ENCODE measurements at places on chromosomes 5 and 9.

- no peak for DNase-seq
Measured at GRCh38 chr9:103899866-103900265, 194.2 kb upstream of the SMC2 start.

DNA sequence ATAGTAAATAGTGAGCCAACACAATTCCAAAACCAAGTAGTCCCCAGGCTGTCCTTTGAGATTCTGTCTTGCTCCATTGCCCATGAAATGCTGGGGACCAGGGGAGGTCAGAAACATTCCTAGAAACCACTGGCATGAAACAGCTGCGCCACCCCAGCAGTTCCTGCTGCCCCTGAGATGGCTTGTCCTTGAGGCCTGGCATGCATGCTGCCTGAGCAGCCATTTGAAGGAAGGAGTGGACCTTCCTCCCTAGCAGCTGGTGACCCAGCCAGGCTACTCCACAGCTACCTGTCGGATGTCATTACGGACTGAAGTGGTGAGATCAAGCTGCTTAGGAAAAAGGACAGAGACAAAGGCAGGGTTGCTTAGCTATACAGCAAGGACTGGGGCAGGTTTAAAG lies 260.6 kb downstream of the DENND1A start:
- no peak for DNase-seq

- DNase-seq: no peak
Measured at GRCh38 chr9:23073136-23073535, 626.5 kb downstream of the DMRTA1 start.

- no peak for DNase-seq
Measured at GRCh38 chr5:59583151-59583809, 310.2 kb downstream of the PDE4D start.

GRCh38 chr5:152246401-152246800 lies 158.7 kb downstream of the NMUR2 start:
- DNase-seq: no peak

- no peak for DNase-seq
Measured at GRCh38 chr9:133654736-133655657, 18.8 kb downstream of the DBH start.

GRCh38 chr9:86836266-86836665 lies 111.0 kb downstream of the GAS1 start:
- DNase-seq: no peak

DNA sequence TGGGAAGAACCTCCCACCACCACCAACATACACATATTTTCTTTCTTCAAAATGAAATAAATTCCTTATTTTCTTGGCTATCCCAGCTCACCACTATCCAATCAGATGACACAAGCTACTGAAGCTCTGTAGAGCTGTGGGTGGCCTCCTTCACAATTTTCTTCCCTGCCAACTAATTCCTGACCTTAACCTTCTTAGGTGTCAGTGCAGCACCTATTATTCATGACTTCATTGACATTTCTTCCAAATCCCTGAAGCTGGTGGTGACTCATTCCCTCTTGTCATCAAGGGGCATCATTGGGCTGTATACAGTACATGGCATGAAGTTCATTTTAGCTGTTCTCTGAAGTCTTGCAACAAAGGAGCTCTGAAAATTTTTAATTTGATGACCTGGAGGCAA lies 42.0 kb upstream of the ADRA1B start:
- no peak for DNase-seq

DNA sequence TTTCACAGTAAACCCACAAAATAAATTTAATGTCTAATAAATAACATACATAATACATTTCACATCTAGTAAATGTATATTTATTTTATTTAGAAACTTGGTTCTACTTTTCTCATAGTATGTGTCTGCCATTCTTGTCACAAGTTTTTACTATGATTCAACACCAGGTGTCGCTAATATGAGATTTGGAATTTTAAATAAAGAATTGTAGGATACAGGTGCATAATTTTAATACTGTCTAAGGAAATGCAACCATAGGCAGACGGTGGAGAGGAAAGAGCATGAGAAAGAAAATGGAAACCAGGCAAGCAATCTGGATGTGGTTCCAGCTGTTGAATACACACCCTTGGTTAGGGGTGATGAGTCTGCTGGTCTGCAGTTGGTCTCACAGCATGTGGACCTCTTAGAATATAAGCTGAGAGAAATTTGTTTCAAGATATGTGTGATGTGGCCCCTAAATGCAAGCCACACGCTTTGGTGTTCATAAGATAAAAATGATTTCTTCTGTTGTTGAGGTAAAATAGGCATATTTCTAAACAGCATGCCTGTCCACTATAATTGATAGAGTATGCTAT lies 114.7 kb upstream of the TXNDC8 start:
- no peak for DNase-seq

DNA sequence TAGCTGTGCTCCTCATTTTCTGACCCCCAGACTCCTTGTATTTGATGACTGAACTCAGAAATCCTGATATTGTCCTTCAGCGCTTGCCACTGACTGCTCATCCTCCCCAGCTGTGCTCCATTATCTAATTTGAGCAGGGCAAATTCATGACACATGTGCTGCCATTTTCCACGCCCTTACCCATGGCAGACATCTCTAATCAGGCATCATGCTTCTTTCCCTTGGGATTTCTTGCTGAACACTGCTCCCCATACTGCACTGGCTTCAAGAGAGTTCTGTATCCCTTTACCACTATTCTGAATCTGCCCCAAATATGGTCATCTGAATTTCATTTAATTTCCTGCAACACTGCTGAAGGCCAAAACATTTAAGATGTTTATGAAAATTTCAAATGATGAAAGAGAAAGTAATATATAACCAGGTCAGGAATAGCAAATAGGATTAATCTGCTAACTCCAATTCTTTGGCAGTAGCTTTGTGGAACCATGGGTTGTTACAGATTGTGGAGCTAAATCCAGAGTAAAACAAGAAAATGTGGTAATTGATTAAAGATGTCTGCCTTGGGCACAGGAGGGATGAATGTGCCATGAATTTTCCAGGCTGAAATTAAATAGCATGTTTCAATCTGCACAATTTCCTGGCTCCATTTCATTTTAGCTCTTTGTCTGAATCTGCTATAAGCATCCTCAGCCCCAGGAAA lies 93.6 kb downstream of the CYFIP2 start:
- DNase-seq: no peak

GRCh38 chr5:65819905-65820240 lies 97.9 kb downstream of the NLN start:
- DNase-seq: no peak

DNA sequence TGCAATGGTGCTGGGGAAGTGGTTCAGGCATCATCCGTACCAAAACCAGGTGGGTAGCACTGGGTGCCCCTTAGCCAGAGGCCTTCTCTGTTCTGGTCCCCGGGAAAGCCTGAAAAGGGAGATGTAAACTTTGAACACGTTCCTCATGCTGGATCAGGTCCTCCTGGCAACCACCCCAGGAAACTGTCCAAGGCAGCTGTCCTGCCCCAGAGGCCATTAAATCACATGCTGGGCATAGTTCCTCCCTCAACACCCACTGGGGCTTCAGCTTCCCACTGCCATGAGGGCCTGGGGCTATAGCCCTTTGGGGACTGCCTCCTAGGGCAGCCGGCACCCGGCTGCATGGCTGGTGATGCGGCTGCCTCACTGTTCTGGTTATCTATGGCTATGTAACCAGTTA lies 228.9 kb upstream of the MVB12B start:
- no peak for DNase-seq
